CD4-positive, alpha-beta memory T cell (primary cell): ENCODE measurements at places on chromosomes 1 and 21.
A peak's percentile ranks its signal among the peaks of the same experiment; 100 is the strongest.

GRCh38 chr1:6033986-6034749 is 11.5 kb upstream of the KCNAB2 start:
- H3K4me3 ChIP-seq: no peak overlapping the region
- peaks cover 12% of the 10 kb centered on the region for H3K36me3 ChIP-seq
- no peak overlapping the region for H3K27ac ChIP-seq
- DNase-seq: peak; percentile 18
- peaks cover 76% of the 10 kb centered on the region for H3K4me1 ChIP-seq
- H3K27me3 ChIP-seq: no peaks in the 10 kb centered on the region

DNA sequence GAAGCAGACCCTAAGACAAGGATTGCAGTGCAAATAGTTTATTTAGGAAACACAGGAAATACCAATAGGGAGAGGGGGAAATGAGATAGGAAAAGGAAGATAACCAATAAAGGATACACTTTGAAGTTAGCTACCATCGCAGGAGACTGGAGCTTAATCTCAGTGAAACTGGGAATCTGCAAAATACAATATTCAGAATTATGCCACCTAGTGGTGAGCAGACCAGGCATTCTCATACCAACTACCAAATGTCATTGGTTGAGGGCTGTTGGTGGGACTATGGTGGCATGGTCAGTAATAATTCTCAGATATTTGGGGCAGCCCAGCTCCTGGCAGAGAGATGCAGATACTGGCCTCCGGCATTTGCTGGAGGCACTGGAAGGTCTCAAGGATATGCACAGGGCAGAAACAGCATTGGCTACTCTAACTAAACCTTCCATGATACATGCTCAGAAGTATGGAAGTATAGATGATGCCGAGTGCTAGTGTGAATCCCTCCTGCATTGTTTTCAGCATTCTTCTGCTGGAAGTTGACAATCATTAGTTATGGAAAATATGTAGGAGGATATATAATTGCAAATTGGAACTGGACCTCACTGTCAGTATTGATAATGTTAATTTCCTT is 11.8 kb upstream of the ZFP69B start:
- H3K27me3 ChIP-seq: no peaks in the 10 kb centered on the region
- H3K4me1 ChIP-seq: no peaks in the 10 kb centered on the region
- H3K36me3 ChIP-seq: no peaks in the 10 kb centered on the region
- no peak overlapping the region for H3K27ac ChIP-seq

DNA sequence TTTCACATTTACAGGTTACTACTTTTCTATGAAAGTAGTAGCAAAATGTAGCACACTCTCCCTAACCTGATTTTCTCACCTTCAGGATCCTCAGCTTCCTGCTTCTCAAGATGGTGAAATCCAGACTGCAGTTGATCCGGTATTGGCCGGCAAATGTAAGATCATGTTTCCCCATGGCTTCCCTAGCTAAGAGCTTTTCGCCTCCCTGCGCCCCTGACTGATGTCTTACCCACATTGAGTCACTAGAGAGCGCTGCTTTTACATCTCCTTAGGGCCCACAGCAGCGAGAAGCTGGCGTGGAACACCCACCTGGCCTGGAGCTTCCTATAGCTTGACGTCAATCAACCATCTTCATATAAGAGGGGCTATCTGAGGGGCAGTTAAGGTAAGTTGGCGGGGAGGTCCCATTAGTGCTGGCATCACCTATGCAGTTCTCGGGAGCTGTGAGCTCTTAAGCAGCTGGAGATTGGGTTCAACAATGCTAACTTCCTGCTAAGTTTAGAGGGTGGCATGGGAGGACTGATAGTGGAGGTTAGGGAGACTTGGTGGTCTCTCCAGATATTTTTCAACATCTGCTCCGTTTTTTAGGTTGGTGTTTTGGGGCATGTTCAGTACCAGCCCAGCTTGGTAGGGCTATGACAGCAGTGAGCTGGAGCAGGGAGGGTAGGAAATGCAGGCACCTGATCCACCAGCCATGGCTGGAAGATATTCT is 5.5 kb downstream of the PTPN7 start:
- no peaks in the 10 kb centered on the region for H3K27me3 ChIP-seq
- no peak overlapping the region for H3K4me3 ChIP-seq
- DNase-seq: peak; percentile 67
- peaks cover 70% of the 10 kb centered on the region for H3K36me3 ChIP-seq

- no peak for DNase-seq
- no peaks in the 10 kb centered on the region for H3K36me3 ChIP-seq
- H3K4me1 ChIP-seq: no peaks in the 10 kb centered on the region
- H3K27ac ChIP-seq: no peak overlapping the region
- H3K27me3 ChIP-seq: no peaks in the 10 kb centered on the region
Observed at GRCh38 chr1:170254371-170254770, 108.6 kb downstream of the NTMT2 start.

DNA sequence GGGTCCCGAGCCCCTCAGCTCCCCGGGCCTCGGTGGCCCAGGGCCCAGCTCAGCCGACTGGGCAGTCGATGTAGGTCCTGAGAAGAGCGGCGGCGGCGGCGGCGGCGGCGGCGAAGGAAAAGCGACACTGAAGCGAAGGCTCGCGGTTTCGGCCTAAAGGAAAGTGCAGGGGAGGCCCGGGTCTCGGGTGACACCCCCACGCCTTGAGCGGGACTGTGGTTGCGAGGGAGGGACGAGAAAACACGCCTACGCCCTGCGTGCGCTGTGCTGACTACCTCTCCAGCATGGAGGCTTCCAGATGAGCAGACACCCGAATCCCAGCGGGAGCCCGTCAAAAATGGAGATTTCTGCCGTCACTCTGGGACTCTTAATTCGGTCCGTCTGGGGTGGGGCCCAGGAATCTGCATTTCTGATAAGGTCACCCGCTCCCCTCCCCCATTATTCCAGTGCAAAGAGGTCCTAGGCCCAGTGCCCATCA is 31.2 kb downstream of the DNTTIP2 start:
- peak; percentile 75 for DNase-seq
- H3K4me3 ChIP-seq: peak overlapping the region; percentile 92
- peaks cover 31% of the 10 kb centered on the region for H3K4me1 ChIP-seq
- no peaks in the 10 kb centered on the region for H3K27me3 ChIP-seq

DNA sequence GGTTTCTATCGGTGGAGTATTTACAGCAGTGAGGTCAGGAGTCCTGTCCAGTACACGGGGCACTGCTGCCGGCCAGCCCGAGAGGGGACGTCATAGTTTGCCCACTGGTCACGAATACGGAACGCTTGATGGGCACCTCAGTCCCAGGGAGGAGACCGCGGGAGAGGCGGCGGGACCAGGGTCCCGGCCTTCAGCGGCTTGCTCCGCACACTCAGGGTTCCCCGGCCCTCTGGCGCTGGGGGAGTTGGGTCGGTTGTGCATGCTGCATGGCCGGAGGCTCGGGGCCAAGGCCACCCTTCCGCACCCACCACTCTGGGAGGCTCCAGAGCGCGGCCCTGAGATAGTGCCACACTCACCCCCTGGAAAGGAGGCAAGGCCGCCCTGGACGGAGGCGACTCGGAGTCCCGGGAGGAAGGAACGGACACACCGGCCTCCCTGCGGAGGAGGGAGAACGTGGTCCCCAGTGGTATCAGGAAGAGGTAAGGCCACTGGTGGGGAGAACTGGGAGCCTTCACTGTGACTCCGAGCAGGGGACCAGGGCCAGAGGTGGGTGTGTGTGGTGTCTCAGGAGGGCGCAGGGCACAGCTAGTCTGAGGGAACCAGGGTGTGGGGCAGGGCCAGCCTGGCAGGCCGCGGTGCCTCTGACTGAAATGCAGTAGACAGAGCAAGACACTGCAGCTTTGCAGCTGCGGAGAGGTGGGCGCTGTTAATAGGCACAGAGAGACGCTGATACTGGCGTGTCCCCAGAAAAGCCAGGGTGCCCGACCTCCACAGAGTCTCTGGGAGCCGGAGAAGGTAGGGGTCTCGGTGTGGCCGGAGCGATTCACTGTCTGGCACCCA is 28.6 kb upstream of the PRSS38 start:
- no peaks in the 10 kb centered on the region for H3K27me3 ChIP-seq
- peak overlapping the region; percentile 89 for H3K4me3 ChIP-seq
- peaks cover 28% of the 10 kb centered on the region for H3K4me1 ChIP-seq
- H3K36me3 ChIP-seq: no peaks in the 10 kb centered on the region

DNA sequence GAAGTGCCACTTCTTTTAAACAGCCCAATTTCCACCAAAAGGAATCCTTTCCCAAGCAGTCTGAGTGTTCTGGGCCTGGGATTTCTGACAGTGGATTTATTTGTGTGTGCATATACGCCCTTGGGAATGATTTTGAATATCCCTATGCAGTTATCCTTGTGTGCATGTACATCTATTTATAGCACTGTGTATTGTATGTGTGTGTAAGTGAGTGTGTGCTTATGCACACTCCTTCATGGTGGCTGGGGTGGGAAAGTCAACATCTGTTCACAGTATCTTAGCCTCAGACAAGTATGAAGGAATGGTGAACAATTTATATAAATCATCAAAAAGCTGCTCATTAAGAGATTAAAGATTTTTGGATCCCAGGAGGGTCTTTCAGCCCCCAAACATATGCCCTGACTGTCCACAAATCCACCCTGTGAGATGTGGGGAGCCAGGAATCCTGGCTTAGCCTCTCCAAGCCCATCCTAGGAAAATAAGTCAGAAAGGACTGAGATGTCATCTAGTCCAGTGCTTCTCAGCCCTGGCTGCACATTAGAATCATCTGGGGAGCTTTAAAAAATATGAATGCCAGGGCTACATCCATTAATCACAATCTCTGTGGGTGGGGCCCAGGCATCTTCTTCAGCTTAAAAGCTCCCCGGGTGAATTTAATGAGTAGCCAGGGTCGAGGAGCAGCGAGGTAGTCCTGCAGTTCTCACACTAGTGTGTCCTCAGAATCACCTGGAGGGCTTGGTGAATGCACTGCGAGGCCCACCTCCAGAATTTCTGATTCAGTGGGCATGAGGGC is 101.4 kb downstream of the PLXNA2 start:
- H3K4me1 ChIP-seq: no peaks in the 10 kb centered on the region
- H3K27ac ChIP-seq: no peak overlapping the region
- no peaks in the 10 kb centered on the region for H3K27me3 ChIP-seq
- DNase-seq: no peak
- no peaks in the 10 kb centered on the region for H3K36me3 ChIP-seq

- DNase-seq: no peak
- no peak overlapping the region for H3K27ac ChIP-seq
- no peak overlapping the region for H3K4me3 ChIP-seq
- no peaks in the 10 kb centered on the region for H3K36me3 ChIP-seq
- no peaks in the 10 kb centered on the region for H3K27me3 ChIP-seq
- no peaks in the 10 kb centered on the region for H3K4me1 ChIP-seq
Observed at GRCh38 chr1:153608742-153609584, 4.0 kb downstream of the S100A16 start.

DNA sequence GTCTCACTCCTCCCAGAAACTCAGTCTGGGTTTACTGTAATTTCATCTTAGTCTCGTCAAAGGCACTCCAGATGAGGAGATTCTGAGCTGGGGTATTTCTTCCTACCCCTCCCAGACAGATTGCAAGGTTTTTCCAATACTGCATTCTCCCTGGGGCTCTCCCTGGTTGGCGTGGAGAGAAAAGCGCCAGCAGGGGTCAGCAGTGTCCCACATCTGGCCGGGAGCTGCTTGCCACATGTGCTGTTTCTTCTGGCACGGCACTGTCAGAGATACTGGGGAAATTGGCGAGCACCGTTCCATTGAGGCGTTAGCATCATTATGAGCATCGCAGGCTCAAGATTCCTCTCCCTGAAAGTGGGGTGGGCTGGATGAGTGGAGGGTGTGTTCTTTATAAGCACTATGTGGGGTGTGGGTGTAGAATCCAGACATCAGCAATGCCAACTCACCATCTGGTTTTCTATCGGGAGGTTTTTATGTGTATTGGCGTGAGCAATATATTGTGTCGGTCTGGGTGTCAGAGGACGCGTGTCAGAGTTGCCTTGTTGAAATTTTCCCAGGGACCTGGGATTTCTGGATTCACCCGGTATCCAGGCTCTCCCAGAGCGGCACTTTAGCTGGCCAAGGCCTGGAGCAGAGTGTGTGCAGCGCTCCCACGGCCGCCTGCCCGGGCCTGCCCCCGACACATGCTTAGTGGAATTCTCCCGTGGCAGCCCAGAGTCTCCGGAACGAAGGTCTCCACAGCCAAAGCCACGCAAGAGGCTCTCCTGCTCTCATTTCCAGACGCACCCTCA is 8.0 kb upstream of the NAV1 start:
- H3K27me3 ChIP-seq: no peaks in the 10 kb centered on the region
- no peak overlapping the region for H3K4me3 ChIP-seq
- DNase-seq: no peak
- no peaks in the 10 kb centered on the region for H3K36me3 ChIP-seq

DNA sequence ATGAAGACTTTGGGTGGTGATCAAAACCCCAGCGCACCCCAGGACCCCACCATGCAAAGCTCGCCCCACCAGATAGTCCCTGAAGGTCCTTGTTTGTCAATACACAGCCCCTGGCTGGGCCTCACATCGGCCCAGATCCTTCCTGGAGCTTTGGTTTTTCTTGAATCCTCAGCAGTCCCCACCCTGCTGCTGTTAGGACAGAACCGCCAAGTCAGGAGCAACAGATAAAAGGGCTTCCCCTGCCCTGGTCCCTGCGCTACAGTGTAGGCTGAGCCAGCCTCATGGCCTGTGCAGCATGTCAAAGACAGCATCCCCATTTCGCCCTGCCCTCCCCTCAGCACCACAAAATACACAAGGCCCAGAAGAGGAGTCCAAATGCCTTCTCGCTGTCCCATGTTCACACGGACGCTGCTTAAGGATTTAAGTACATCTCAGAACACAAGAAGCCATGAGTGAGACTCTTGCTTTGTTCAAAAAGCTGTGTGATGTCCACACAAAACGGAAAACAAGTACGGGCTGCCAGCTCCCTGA is 65.7 kb downstream of the PSMG1 start:
- no peaks in the 10 kb centered on the region for H3K36me3 ChIP-seq
- H3K27me3 ChIP-seq: no peaks in the 10 kb centered on the region
- H3K4me3 ChIP-seq: no peak overlapping the region

- no peak for DNase-seq
- no peak overlapping the region for H3K27ac ChIP-seq
- no peak overlapping the region for H3K4me3 ChIP-seq
- H3K4me1 ChIP-seq: no peaks in the 10 kb centered on the region
- H3K36me3 ChIP-seq: no peaks in the 10 kb centered on the region
Observed at GRCh38 chr1:39124282-39124681, 80.2 kb upstream of the MACF1 start.

DNA sequence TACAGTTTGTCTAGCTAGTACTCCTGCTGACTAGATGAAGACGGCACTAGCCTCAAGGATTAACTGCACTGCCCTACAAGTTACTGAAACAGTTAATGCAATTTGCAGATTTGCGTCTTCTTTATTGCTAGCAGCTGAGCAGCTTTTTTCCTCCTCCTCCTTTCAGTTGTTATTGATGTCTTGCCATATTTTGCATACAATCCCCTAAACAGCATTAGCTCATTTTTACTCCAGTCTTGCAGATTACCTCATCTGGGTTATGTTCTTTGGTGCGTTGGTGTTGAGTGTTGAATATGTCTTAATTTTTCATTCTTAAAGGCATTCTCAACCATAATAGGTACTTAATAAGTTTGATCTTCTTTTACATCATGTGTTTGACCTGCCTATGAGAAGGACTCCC is 363.4 kb upstream of the LYPLAL1 start:
- no peak overlapping the region for H3K27ac ChIP-seq
- H3K36me3 ChIP-seq: no peaks in the 10 kb centered on the region
- H3K4me1 ChIP-seq: no peaks in the 10 kb centered on the region
- no peaks in the 10 kb centered on the region for H3K27me3 ChIP-seq
- no peak for DNase-seq
